ENCODE measurements at places on chromosomes 1 and 21.

DNA sequence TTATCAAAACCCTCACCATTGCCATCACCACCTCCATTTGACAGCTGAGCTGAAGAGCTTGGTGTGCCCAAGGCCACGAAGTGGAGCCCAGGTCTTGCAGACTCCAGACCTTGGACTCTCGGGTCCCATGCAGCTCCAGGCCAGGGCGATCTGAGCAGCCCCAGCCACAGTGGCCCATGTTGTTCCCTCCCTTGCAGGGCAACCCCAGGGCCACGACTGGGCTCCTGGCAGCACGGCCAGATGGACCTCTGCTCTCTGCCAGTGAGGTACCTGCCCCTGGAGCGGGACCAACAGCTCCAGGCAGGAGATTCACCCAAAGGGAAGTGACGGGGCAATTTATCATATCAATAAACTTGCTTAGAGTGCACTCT lies 182.7 kb upstream of the VAMP3 start:
- H3K4me1 ChIP-seq = no peaks in the 10 kb centered on the region
- no peaks in the 10 kb centered on the region for H3K27me3 ChIP-seq
- no peak for DNase-seq
- H3K4me3 ChIP-seq = no peak overlapping the region
- no peak overlapping the region for H3K27ac ChIP-seq

DNA sequence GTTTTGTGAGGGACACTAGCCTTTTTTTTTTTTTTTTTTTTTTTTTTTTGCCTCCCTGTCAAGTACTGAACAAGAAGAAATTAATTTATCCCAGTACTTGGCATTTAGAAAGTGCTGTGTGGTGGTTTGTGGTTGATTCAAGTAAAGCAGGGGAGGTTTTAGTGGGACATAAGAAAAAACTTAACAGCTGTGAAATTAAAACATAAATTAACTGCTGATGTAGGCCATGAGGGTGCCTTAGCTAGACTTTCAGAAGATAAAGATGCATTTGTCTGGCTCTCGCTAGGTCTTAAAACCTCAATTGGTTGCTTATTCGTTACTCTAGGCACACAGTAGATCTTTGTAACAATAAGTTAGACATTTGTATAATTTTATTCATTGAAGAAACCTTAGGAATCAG lies 52.3 kb downstream of the SPATA46 start:
- H3K27ac ChIP-seq = no peak overlapping the region
- no peak for DNase-seq
- no peak overlapping the region for H3K4me3 ChIP-seq

DNA sequence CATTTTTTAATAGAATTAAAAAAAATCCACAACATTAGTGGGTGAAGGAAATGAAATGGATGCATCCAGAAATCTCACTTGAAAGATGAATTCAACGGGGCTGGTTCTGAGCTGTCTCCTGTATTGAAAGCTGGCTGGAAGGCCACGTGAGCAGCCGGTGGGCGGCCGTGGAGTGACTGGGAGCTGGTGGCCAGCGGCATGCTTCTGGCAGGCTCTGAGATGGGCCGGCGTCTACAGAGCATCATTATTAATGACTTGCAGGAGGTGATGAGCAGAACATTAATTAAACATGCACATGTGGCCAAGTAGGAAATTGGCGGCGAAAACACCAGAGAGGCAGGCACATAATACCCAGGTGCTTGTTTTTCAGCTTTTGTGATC lies 115.6 kb upstream of the LMO4 start:
- no peak overlapping the region for H3K27ac ChIP-seq
- H3K4me1 ChIP-seq = no peaks in the 10 kb centered on the region

DNA sequence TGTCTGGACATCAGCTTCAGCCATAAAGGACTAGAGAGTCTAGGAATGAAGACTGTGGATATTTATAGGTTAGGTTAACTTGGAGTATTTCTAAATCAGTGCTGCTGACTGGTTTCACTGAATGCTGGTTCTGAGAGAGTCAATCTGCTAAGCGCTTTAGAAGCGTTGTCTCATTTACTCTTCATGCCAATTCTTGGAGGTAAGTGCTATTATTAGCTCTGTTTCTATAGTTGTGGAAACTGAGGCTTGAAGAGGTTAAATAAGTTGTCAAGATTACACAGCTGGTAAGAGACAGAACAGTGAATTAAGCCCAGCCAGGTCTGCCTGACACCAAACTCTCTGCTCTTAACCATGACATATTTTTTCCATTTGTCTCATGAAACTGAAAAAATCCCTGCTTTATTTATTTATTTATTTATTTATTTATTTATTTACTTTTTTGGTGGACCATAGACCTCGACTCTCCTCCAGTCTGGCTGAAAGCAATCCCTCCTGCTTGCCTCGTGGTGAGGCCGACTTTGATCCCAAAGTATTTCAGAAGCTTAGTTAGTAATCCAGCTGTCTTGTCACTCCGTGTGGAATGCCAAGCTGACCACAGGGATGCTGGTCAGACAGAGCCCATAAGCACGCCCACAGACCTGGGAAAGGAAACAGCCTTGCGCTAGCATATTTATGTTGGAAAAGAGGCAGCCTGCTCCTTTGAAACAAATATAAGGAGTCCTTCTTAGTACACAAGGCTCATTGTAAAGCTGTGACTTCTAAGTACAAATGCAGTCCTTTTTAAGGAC lies 16.9 kb downstream of the NTMT2 start:
- H3K27ac ChIP-seq = no peak overlapping the region
- H3K4me1 ChIP-seq = no peaks in the 10 kb centered on the region
- no peaks in the 10 kb centered on the region for H3K27me3 ChIP-seq
- H3K4me3 ChIP-seq = no peak overlapping the region

GRCh38 chr1:8022395-8023286 lies 3.5 kb downstream of the ERRFI1 start:
- H3K4me1 ChIP-seq = peaks cover 15% of the 10 kb centered on the region
- no peaks in the 10 kb centered on the region for H3K36me3 ChIP-seq
- H3K27me3 ChIP-seq = peaks cover 19% of the 10 kb centered on the region
- no peak overlapping the region for H3K4me3 ChIP-seq
- H3K27ac ChIP-seq = no peak overlapping the region
- DNase-seq = no peak

DNA sequence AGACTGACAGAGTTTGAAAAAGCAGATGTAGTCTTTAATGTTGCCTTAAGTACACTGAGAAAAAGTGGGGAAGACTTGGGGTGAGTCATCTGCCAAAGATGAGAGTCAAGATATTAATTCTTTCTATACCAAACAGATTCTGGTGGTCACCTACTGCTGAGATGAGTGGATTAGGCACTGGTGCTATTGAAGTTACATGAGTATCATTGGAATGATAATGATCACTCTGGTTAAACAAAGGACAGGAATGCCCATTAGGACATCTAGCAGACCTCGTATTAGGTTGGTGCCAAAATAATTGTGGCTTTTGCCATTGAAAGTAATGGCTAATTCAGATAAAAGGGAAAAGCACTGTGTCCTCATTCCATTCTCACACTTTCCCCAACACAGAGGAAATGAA lies 1588.9 kb downstream of the KCNT2 start:
- no peaks in the 10 kb centered on the region for H3K27me3 ChIP-seq
- H3K27ac ChIP-seq = no peak overlapping the region
- DNase-seq = no peak

Data from activated B cell treated with CpG ODN at 0.5 μM for 24 hours (primary cell).